ENCODE measurements at places on chromosomes 12 and 14. TPM values are rescaled to one million over a fixed set of nuclear protein-coding genes. Genes with fewer than 3 reads are reported as not detected.

PPP1R36 gene
- 2.5 TPM for total RNA-seq

TGFB3 gene
- total RNA-seq = 8.5 TPM

CLEC4D gene
- total RNA-seq = 1.3 TPM

PROX2 gene
- not detected for total RNA-seq

TMEM132D gene
- total RNA-seq = not detected

CCDC196 gene
- not detected for total RNA-seq

RNFT2 gene
- total RNA-seq = 0.49 TPM

TSPAN11 gene
- total RNA-seq = 0.22 TPM

C14orf39 gene
- total RNA-seq = 0.34 TPM

DDX11 gene
- 18.9 TPM for total RNA-seq

AICDA gene
- total RNA-seq = 3.9 TPM

TMEM179 gene
- not detected for total RNA-seq

TMEM132C gene
- 73.5 TPM for total RNA-seq

ARHGDIB gene
- total RNA-seq = 96.1 TPM

TSPAN9 gene
- total RNA-seq = 10.1 TPM

SIX1 gene
- 27.5 TPM for total RNA-seq

SIX4 gene
- total RNA-seq = 3.3 TPM

TAS2R46 gene
- total RNA-seq = 2.3 TPM

AP5M1 gene
- total RNA-seq = 16.5 TPM

PMEL gene
- not detected for total RNA-seq

ADGRD1 gene
- total RNA-seq = 34.1 TPM

SIX6 gene
- total RNA-seq = not detected

CCDC177 gene
- not detected for total RNA-seq

KRT82 gene
- not detected for total RNA-seq

TDRD9 gene
- total RNA-seq = 1.3 TPM

OAS2 gene
- total RNA-seq = 9.5 TPM

EPS8 gene
- 321 TPM for total RNA-seq

PELI2 gene
- total RNA-seq = 12.9 TPM

RNASE3 gene
- total RNA-seq = not detected

Data from subcutaneous adipose tissue (tissue), 4 donors.